Pons (tissue), 1 donor: ENCODE measurements at places on chromosomes 6 and 20.
A peak's percentile ranks its signal among the peaks of the same experiment; 100 is the strongest.

GRCh38 chr6:46704562-46704961, 16.9 kb downstream of the TDRD6 start:
- DNase-seq, result peak; percentile 70

GRCh38 chr6:90765491-90765890, 178.6 kb upstream of the MAP3K7 start:
- DNase-seq, result no peak

DNA sequence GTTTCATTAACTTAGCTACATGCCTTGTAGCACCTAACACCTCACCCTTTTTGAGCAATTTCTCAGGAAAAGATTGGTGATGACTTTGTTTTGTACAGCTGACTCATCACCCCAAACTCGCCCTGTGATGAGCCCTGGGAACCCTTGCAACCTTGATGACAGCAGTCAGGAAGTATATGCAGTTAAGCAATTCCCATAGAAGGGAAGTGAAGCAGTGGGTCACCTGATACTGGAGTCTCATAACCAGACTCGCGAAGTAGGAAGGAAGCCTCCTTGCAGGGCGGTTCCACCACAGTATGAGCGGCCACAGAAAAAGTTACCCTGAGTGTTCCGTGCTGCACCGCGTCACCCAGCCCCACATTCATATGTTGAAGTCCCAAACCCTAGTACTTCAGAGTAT, 82.0 kb upstream of the EDN1 start:
- no peak for DNase-seq

DNA sequence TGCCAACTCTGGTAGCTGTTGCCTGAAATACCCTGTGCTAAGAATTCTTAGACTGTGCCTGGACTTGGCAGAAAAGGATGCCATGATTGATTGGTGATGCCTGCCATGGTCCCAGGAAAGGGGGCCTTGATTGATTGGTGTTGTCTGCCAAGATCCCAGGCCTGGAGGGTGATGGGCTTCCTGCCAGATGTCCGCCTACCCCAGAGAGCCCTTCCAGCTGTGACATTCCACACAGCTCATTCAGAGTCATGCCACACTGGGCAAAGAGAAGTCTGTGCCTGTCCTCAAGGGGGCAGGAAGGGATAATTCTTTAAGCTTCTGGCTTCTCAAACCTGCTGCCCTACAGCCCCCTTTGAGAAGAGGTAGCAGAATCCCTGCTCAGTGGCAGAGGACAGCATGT, 24.6 kb downstream of the RIMS4 start:
- DNase-seq, result no peak

GRCh38 chr20:35320396-35321126, 28.3 kb upstream of the FAM83C start:
- DNase-seq, result no peak

- no peak for DNase-seq
Measured at GRCh38 chr6:105746509-105746908, 339.6 kb upstream of the PRDM1 start.

DNA sequence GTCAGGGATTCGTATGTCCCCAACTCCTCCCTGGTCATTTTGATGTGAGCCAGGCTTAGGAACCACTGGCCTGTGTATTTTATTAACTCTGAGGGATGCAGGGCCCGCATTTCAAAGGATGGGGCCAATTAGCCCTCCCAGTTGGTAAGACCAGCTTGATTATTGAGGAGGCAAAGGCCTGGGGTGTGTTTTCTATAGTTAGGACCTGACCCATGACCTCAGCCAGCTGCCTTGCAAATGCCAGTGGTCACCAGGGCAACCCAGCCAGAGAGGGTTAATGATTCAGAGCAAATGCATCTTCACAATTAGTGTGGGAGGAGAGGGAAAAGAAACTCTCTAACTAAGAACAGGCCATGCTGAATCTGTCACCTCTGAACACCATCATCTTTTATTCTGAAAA, 835.4 kb downstream of the MAFB start:
- no peak for DNase-seq

DNA sequence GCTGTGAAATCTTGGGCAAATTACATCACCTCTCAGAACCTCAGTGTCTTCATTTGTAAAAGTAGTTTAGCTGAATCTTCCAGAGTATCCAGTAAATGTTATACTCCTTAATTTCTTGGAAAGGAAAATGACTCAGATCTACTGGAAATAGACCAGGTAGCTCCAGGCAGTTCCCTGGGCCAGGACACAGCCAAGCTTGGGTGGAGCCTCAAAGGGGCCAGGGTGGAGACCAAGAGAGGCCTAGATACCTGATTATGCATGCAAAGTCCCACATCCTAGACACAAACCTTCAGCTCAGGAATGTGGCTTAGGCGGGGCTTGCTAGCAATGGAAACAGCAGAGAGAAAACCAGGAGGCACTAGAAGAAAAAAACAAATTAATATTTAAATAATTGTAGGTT, 272.8 kb downstream of the MAFB start:
- no peak for DNase-seq

DNA sequence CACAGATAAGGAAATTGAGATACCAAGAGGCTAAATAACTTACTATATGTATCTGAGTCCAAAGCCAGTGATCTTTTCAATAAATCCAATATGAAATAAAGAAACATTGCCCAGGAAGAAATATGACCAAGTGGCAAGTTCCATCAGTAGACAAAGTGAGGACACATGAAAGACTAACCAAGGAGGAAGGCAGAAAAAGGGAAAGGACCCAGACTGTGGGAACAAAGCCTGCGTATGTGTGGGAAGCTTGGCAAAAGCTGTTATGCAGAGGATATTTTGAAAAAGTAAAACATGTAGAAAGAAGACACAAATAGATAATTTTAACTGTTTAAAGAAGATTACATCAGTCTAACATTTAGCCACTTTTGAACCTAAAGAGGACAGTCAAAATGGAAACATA, 264.4 kb upstream of the PRDM1 start:
- no peak for DNase-seq

DNA sequence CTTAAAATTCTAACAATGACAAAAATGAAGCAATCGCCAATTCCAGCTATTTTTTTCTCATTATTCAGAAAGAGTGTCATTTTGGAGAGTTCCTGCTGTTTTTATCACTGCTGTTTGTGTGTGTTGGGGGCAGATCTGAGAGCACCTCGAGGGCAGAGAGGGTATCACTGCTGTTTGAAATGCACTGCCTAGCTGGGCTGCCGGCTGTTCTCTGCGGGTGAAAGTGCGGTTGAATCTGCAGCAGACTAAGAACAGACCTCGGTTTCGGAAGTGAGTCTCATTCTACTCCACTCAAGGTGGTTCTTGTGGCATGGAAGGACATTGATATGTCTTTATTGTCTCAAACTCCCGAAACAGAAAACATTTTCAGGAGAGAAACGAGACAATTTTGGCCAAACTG, 18.3 kb downstream of the INSM1 start:
- no peak for DNase-seq

DNA sequence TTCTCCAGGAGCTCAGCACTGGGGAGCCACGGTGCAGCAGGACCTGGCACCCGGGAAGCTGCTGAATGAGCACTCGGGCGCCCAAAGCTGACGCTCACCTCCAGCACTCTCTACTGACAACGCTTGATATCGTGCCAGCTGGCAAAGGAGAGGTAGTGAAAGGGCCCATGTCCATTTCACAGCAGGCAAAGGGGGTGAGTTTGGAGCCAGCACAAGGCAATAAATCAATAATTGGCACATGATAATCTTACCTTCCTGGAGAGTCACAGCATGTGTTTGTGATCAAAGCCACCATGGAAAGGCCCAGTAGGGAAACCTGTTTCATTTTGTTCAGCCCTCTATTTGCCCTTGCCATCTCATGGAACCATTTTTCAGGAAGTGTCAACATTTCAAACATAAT, 23.3 kb upstream of the SMIM26 start:
- no peak for DNase-seq

DNA sequence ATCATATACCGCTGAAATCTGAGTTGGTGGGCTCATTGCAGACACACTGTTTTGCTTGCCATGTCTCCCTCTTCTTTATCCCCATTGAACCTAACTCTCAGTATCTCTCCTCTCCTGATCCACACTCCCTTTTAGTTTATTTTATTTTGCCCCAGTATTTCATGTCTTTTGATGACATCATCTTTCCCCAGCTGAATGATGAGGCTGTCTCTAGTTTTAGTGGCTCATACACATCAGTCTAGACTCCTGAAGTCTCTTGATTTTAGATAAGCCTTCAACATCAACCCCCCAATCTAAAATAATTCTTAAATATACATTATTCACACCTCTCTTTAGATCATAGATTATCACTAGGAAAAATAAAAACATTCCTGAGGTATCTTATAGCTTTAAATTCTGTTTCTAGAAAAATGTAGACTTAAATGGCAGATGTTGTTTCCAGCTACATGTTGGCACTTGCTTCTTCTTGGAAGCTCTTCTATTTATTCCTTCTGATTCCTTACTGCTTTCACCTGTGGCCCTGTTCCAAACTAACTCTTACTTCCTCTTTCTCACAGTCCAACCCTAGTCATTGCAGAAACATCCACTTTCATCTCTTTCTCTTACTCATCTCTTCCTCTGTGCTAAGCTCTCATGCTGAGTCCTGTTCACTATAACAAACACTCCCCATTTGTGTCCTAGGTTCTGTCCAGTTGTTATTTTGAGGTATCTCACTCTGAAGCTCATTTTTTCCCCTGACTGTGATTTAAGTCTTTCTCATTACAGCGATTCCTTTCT, 191.9 kb upstream of the SLC35B3 start:
- DNase-seq, result no peak

DNA sequence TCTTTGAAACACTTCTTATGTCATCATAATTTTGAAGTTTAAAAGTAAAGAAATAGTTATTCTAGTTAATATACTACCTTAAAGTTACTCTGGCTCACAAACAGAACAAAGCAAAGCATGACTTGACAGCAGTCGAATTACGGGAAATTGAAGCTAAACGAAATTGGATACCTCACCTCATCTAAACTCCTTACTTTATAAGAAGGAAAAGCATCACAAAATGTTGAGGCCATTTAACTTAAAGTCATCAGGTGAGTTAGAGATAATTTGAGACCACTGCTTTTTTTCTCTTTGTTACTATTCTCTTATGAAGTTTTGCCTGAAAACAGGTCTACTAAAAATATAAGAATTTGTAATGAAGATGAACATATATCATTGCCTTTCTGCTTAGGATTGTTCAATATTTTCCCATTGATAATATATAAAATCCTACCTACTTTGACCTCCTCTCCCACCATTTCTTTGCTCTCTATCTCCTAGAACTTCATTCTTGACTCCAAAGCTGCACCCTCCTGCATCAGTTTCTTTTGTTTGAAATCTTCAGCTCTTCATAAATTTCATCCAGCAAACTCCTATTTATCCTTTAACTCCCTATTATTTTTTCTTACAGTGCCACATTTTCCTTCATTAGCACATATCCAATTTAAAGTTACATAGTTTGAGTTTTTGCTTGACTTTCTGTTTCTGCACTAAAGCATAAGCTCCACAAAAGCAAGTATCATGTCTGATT, 510.7 kb upstream of the ZNF337 start:
- no peak for DNase-seq

GRCh38 chr6:150579611-150580010, 20.1 kb upstream of the PLEKHG1 start:
- peak; percentile 53 for DNase-seq

- no peak for DNase-seq
Measured at GRCh38 chr6:25463441-25463840, 184.3 kb downstream of the CARMIL1 start.

GRCh38 chr6:110949679-110950285, 8.7 kb upstream of the GTF3C6 start:
- peak; percentile 51 for DNase-seq

- DNase-seq, result no peak
Measured at GRCh38 chr6:1605004-1605892, 4.5 kb upstream of the FOXC1 start.

DNA sequence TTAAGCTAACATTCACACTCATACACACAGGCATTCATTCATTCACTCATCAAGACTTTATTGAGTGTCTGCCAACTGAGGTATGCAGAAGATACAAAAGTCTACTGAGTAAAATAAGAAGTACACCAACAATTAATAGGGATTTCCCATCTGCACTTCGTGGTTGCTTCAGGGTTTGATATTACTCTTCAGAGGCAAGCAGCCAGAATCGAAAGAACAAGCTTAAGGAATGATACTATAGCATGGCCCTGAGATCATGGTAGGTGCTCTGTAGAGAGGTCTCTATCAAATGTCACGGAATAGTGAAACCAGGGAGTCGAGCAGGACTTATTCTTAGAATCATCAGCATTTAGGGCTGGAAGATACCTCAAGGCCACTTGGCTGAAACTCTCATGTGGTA, 135.4 kb downstream of the NRN1 start:
- DNase-seq, result no peak

GRCh38 chr6:148846778-148847761, 100.2 kb downstream of the UST start:
- no peak for DNase-seq

DNA sequence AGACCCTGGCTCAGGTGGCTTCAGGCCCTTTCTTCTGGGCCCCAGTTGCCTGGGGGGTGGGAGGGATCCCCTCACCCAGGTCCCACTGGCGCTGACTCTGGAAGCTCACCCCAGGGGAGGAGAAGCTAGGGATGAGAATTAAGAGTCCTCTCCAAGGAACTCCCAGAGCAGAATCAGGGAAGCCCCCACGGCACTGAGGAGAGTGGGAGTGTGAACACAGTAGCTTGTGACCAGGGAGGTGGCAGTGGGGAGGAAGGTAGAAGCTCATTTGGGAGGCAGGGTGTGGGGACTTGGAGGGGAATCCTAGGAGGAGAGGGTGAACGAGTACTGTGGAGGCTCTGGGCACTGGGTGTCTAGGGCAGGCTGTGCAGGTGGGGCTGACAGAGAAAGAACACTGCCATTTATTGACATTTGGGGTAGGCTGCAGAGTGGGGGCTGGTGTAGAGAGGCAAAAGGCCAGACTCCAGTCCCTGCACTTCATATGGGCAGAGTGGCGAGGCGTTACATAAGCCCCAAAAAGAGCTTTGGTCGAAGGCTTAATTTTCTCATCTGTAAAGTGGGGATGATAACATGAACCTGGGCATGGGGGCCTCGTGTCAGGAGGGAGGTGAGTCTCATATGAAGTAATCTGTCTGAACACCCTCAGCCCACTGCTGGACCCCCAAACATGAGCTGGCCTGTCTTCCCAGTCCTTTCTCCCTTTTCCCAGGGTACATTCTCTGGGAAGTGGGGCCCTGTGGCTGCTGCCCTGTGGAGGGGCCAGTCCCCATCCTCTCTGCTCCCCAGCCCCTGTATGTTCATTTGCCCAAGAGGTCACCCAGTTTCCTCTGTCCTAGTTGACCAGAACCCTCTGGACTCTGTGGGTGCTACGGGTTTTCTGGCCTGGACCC, 80.5 kb downstream of the VEGFA start:
- no peak for DNase-seq

DNA sequence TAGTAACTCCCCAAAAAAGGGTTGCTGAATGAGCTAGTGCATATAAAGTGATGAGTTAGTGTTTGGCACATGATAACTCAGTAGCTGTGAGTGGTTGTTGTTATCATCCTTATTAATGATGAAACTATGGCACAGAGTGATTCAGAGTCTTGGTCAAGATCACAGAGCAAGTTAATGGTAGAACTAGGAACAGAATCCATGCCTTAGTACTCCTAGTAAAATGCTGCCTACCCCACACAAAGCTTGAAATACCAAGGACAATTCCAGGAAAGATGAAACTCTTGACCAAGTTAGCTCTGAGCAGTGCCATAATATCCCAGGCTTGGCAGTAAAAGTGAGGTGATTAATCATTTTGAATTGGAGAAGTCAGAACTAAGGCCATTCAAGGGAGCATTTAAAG, 109.1 kb upstream of the ENPP5 start:
- DNase-seq, result no peak
